NCI-H226 (cell line): ENCODE measurements at places on chromosomes 2 and 18.

GRCh38 chr2:121356058-121356640 is 71.1 kb upstream of the TFCP2L1 start:
- DNase-seq = peak; percentile 42

GRCh38 chr18:58354791-58355190 is 274.1 kb downstream of the ALPK2 start:
- DNase-seq = no peak

GRCh38 chr2:168687314-168687713 is 115.1 kb upstream of the NOSTRIN start:
- DNase-seq = no peak

- no peak for DNase-seq
Measured at GRCh38 chr2:217866457-217866856, 136.3 kb downstream of the TNS1 start.

- DNase-seq = no peak
Measured at GRCh38 chr2:120631724-120632123, 103.9 kb upstream of the GLI2 start.

GRCh38 chr18:37930640-37931039 is 365.0 kb upstream of the CELF4 start:
- no peak for DNase-seq

GRCh38 chr2:95010718-95011117 is 14.8 kb upstream of the MAL start:
- no peak for DNase-seq

- DNase-seq = no peak
Measured at GRCh38 chr2:74880054-74880728, 46.3 kb downstream of the HK2 start.

DNA sequence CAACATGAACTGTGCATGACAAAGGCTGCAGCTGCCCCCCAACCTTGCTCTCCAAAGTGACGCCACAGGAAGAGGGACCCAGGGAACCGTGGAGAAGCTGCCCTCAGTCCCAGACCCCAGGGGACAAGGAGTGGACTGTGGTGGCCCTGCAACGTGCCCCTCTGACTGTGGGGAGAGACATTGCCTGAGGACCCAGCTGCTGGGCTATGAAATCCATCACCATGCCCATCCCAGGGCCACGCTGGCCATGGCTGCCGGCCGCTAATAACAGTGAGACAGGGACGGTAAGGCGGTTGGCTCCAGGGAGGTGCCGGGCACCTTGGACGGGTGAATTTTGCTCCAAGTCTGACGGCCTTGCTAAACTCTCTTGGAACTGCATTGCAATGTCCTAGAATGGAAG is 211.3 kb upstream of the HDAC4 start:
- no peak for DNase-seq

GRCh38 chr2:160207804-160208654 is 8.0 kb upstream of the ITGB6 start:
- DNase-seq = peak; percentile 99

DNA sequence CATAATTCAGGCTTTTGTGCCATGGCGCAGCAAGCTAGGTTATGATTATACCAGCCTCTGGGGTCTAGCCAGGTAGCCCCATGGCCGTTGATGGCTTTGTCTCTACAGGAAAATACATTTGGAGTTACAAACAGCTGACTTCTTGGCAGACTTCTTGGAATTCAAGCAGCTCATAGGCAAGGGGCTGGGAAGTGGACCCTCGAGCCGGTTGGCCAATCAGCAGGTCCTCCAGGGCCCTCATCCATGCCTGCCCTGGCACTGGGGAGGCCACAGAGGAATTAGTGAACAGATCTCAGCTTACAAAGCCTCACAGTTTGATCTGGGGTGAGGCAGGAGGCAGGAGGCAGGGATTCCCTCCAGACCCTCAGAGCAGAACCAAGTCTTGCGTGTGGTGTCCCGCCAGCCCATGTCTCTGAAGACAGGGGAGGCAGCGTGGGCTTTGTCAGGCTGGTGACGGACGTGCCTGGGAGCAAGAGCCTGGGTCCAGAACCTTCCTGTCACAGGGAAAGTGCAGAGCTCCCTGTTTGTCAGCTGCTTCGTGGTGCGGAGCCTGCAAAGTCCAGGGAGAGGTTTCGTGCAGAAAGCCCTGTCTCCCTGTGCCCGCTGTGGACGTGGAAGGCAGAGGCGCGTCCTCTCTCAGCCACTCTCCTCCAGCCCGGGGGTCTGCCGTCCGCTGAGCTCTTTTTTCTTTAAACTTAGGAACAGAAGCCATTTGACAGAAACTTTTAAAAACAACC is 131.7 kb downstream of the KLHL29 start:
- DNase-seq = no peak

- no peak for DNase-seq
Measured at GRCh38 chr2:192932376-192932775, 737.6 kb upstream of the TMEFF2 start.

GRCh38 chr2:228956701-228957474 is 314.2 kb downstream of the PID1 start:
- DNase-seq = no peak

GRCh38 chr2:83565181-83565580 is 893.9 kb downstream of the SUCLG1 start:
- DNase-seq = no peak

- no peak for DNase-seq
Measured at GRCh38 chr2:163734401-163734800, 1.4 kb downstream of the FIGN start.

GRCh38 chr2:134491022-134491421 is 227.8 kb downstream of the TMEM163 start:
- no peak for DNase-seq

DNA sequence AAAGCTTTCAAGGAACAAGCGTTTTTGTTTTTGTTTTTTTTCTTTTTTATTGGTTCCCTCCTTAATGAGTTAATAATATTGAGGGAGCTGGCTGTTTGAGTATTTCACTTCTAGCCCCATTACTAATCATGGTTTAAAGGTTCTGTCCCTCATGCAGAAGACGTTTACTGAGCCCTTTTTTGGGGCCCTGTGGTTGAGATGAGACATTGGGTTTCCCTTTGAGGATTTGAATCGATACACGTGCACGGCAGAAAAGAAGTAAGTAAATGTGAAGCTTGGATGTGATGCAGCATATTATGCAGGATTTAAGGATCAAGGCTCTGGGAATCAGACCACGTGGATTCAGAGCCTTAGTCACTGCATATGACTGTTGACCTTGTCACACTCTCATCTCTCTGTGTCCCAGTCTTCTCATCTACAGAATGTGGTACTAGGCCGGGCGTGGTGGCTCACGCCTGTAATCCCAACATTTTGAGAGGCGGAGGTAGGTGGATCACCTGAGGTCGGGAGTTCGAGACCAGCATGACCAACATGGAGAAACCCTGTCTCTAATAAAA is 1.0 kb upstream of the CHST10 start:
- no peak for DNase-seq

GRCh38 chr18:12593866-12594265 is 64.0 kb downstream of the SPIRE1 start:
- no peak for DNase-seq

DNA sequence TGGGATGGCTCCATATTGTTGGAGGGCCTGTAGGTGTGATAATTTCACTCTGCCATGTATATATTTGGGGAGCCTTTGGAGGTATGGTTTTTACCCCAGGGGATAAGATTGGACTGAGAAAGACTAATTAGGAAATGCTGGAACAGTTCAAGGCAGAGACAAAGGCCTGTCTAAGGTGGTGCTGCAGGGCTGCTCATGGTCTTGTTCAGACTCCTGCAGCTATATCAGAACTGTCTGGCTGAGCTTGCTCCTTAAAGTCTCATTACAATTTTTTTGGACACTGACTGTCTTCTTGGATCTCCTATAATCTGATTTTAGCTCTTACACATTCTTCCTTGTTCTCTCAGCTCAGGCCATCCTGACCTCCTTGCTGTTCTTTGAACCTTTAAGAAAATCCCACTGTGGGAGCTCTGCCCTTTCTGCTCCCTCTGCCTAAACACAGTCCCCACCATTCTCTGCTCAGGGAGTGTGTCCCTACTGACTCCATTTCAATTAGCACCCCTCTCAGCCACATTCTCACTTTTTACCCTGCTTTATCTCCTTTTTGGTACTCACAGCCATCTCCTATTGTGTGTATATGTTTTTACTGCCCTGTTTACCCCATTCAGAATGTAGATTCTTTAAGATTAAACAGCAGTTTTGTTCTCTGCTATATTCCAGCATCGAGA is 468.7 kb upstream of the FANCL start:
- no peak for DNase-seq

GRCh38 chr18:13216711-13217465 is 1.7 kb upstream of the LDLRAD4 start:
- DNase-seq = no peak

DNA sequence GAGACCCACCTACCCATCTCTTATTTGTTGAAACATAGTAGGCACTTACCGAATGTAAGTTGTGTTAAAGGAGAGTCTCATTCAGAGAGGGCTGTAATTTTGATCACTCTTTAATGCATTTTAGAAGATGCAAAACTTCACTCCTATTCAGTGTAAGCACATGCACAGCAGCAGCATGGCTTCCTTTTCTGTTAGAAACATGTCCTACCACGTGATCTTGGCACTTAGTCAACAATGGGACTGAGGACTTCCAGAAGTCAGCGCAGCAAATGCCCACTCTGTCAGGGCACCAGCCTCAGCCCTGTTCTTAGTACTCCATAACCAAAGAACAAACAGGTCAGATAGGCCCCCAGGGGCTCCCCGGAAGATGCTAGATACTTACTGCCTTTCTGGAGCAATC is 456.5 kb downstream of the METTL4 start:
- DNase-seq = no peak

DNA sequence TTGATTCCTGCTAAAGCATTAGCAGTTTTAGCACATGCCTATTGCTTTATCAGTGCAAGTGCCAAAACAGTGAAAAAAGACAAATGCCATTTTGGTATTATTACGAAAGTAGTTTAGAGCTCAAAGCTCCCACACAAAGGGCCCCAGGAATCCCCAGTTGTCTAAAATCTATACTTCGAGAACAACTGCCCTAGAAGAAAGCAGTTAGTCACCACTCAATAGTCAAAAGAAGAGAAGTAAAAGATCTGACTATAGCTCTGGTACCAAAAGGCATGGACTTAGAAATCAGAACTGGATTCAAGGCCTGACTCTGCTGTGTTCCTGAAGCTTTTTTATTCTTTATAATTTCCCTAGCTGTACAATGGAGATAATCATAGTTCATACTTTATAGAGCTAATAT is 21.8 kb downstream of the SCN3A start:
- no peak for DNase-seq

DNA sequence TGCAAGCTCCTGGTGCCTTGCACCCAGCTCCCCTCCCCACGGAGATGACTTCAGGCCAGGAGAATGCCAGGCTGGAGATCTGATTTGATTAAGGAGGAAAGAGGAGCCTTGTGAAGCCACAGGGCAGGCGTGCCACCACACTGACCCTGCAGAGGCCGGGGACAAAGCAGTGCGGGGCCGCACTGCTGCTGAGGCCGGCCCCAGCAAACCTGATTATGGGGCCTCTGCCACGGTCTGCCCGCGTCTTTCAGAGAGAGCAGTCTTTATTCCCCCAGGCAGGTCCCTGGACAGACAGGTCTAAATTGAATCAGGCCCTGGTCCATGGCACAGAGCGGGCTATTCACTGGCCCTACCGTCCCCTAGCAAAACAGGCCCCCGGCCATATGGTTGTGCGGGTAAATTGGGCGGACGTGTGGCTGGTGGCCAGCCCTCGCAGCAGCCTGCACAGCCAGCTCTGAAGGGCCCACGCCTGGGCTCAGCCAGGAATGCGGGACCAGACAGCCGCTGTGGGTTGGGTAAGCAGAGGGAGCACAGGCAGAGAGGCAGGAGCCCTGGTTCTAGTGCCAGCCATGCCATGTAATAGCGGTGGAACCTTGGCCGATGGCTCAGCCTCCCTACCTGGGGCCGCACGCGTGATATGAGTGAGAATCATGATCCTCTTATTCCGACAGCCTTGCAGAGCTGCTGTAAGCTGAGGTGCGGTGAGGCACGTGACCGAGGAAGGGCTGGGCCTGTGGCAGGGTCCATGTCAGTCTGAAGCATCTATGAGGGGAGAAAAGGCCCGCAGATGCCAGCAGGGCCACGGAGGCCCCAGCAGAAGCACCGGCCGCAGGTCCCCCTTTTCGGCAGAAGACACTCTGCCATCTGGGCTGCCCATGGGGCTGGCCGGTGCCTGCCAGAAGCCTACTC is 97.3 kb upstream of the MYCN start:
- DNase-seq = no peak

DNA sequence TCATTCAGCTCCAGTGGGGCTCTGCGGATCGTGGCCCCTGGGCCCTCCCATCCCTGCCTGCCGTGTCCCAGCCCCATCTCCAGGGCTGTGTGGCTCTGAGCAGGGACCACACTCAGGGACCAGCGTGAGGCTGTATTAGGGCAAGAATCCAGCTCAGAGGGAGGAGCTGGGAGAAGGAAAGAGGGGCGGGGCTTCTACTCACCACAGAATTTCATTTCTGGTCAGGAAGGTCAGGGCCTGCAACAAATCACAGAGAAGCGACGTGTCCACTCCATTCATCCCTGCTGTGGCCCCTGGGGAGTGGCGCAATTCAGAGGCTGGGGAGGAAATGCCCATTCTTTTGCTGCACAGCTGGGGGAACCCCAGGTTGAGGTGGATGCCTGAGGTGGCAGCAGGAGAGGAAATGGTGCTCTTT is 828 bp downstream of the CIB4 start:
- DNase-seq = peak; percentile 77

DNA sequence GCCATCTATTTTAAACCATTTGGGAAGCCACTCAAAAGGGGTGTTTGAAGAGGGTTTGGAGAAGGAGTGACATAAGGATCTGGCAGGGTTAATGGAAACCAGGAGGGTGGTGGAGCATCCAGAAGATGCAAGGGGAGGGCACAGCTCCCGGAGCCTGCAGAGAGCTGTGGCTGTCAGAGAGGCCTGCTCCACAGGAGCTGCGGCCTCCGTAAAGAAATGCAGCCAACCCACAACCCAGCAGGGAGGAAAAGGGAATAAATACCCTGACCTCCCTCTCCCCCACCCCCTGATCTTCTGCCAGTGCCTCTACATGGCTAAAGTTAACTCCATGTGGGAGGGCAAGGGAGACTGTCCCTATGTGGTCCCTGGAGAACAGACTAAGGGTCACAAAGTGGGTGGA is 567.1 kb upstream of the POU3F3 start:
- no peak for DNase-seq

- no peak for DNase-seq
Measured at GRCh38 chr2:129751409-129751808, 228.1 kb upstream of the RAB6C start.

DNA sequence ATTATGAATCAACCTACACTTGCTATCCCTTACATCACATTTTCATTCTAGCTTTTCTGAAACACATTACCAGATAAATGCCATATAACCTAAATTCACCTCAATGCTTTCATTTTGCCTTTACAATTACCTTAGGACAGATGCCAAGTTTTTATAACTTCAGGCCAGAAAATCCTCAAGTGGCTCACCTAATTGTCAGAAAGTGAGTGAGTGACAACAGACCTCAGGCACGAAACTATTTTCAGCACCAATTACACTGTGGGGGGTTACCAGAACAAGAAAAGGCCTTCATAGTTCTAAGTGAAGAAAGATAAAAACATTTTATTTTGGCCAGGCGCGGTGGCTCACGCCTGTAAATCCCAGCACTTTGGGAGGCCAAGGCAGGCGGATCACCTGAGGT is 52.3 kb upstream of the ST8SIA5 start:
- DNase-seq = no peak
